ENCODE measurements at places on chromosomes 2 and 18.

- DNase-seq: no peak
These were observed 664.8 kb downstream of the DCC start for GRCh38 chr18:53004798-53005197.

GRCh38 chr2:236825989-236826510 lies 256.4 kb downstream of the ACKR3 start:
- no peak for DNase-seq

DNA sequence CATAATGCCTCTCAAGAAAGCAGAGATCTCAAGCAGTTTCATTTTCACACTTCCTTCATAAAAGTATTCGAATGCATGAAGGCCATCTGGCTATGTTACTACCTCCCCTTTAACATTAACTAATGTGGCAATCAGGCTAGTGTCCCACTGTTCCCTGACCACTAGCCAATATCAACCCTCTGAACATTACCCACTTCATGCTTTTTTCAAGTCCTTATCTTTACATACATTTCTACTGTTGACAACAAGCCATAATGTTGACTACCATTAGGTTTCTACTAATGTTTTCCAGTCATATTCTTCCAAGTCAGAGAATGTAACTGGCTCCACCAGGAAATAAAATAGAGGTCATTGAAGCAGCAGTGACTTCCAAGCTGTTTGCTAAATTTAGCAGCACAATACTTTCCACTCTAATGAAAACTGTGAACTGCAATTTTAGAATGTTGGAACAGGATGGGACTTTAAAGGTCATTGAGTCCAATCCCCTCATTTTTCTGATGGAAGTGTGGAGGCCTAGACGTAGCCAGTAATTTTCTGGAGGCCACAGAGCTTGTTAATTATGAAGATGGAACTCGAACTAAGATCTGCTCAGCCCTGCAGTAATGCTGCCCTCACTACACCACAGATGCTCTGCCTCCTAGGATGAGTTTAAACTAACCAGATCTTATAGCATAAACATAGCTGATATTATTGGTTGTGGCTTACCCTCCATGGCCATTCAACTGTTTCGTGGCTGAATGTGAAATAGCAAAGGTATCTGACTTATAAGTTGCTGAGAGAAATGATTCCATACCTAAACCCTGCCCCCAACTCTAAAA lies 630 bp upstream of the PPP1R1C start:
- DNase-seq: no peak

GRCh38 chr2:18119883-18120282 lies 241.4 kb downstream of the KCNS3 start:
- DNase-seq: no peak

DNA sequence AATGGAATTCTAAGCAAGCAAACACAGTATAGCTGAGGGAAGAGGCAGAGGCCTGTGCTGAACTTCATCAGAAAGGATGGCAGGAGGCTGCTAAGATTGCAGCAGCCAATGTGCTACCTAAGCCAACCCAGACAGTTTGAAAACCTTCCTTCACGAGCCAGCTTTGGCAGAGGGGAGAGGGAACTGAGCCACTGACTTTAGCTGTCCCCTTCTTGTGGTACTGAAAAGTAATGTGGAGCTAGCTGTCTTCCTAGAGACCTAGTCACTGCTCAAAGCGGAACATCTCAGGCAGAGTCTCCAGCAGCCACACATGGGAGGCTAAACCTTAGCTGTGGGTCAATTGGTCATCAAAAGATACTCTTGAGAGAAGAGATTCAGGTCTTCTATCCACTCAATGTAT lies 419.0 kb downstream of the FBXO15 start:
- no peak for DNase-seq

DNA sequence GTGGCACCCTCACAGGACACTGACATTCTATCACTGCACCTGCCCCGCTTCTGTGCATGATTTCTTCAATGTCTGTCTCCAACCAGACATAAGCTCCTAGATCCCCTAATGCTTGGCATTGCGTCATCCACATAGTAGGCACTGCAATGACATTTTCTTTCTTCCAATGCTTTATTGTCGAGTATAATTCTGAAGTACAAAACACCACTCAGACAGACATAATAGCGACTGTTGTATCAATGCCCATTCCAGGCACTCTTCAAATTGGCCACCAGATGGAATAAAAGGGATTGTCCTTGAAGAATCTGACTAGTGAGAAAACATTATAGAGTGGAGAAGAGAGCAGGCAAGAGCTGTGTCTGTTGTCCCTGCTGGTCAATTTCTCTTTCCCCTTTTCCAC lies 89.0 kb downstream of the LPIN1 start:
- no peak for DNase-seq

DNA sequence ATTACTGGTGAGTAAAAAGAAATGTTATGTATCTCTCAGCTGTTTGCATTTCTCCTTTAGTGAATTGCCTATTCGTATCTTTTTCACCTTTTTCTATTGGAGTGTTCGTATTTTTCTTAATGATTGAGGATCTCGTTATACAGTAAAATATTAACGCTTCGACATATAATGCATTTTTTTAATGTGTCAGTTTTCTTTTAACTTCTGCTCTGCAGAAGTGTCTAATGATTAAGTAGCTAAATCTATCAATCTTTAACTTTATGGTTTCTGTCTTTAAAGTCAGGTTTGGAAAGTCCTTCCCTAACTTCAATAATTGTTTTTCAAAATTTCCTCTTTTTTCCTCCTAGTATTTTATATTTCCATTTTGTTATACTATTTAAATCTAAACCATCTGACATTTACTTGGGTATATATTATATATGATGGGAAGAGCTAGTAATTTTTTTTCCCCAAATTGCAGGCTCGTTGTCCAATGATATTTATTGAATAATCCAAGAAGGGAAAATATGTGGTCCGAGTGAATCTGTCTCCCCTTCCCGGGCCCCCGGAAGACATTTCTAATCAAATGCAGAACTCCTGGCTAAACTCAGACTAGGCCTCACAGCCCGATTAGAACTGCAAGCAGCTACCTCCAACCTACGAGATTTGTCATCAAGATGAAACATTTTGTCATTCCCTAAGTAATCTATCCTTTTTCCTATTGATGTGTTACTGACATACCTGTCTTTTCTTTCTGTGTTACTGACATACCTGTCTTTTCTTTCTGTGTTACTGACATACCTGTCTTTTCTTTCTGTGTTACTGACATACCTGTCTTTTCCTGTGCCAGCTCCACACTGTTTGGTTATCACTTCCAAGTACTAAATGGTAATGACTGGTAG lies 17.2 kb downstream of the PCBP1 start:
- no peak for DNase-seq

- no peak for DNase-seq
These were observed 345.7 kb downstream of the DYSF start for GRCh38 chr2:71799013-71799575.
